ENCODE measurements at places on chromosomes 12 and 14. TPM values are rescaled to one million over a fixed set of nuclear protein-coding genes. Genes with fewer than 3 reads are reported as not detected.

Gene CLEC2A
- total RNA-seq, result not detected

Gene ZNF664
- 56.9 TPM for total RNA-seq

- DNase-seq, result no peak
- H3K4me3 ChIP-seq, result no peak overlapping the region
- H3K36me3 ChIP-seq, result no peaks in the 10 kb centered on the region
- H3K27me3 ChIP-seq, result peaks cover 7% of the 10 kb centered on the region
Measured at GRCh38 chr14:36662543-36663403, 1.1 kb downstream of the PAX9 start.

Gene FBLN5
- 5.1 TPM for total RNA-seq

Gene KIF26A
- total RNA-seq, result not detected

Gene C1RL
- 18.5 TPM for total RNA-seq

- DNase-seq, result no peak
- no peak overlapping the region for H3K27ac ChIP-seq
- no peaks in the 10 kb centered on the region for H3K36me3 ChIP-seq
- no peaks in the 10 kb centered on the region for H3K27me3 ChIP-seq
Measured at GRCh38 chr12:106733660-106734059, 40.8 kb upstream of the RIC8B start.

- no peak overlapping the region for H3K27ac ChIP-seq
- DNase-seq, result no peak
- no peaks in the 10 kb centered on the region for H3K4me1 ChIP-seq
- no peaks in the 10 kb centered on the region for H3K36me3 ChIP-seq
- H3K4me3 ChIP-seq, result no peak overlapping the region
Measured at GRCh38 chr14:104925855-104926609, 1.4 kb downstream of the PLD4 start.

Gene SERPINA9
- total RNA-seq, result not detected

- H3K4me1 ChIP-seq, result no peaks in the 10 kb centered on the region
- DNase-seq, result no peak
- no peak overlapping the region for H3K27ac ChIP-seq
- H3K36me3 ChIP-seq, result no peaks in the 10 kb centered on the region
- H3K27me3 ChIP-seq, result no peaks in the 10 kb centered on the region
Measured at GRCh38 chr14:54803926-54804537, 98.6 kb downstream of the GCH1 start.

Gene POTEG
- total RNA-seq, result not detected

GRCh38 chr12:132344181-132344580, 14.8 kb upstream of the GALNT9 start:
- H3K27me3 ChIP-seq, result no peaks in the 10 kb centered on the region
- H3K4me3 ChIP-seq, result no peak overlapping the region
- no peak for DNase-seq
- H3K27ac ChIP-seq, result no peak overlapping the region
- H3K36me3 ChIP-seq, result no peaks in the 10 kb centered on the region
- H3K4me1 ChIP-seq, result no peaks in the 10 kb centered on the region

DNA sequence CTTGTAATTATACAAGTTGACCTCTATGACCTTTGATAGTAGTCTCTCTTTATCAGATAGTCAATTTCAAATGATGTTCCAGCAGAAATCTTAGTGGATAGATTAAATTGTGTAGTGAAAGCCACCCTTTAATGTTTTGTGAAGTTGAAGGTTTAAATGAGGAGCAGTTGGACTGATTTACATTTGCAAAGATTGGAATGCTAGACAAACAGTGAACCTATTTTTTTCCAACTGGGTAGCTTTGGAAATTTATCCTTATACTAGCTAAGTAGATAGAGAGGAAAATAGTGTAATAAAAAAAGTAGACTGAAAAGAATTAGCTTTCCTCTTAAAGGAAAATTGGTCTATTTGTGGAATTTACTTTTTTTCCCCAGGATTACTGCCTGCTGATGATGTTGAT, 53.7 kb downstream of the LMO3 start:
- no peaks in the 10 kb centered on the region for H3K4me1 ChIP-seq
- no peak overlapping the region for H3K27ac ChIP-seq
- H3K36me3 ChIP-seq, result no peaks in the 10 kb centered on the region
- no peaks in the 10 kb centered on the region for H3K27me3 ChIP-seq

DNA sequence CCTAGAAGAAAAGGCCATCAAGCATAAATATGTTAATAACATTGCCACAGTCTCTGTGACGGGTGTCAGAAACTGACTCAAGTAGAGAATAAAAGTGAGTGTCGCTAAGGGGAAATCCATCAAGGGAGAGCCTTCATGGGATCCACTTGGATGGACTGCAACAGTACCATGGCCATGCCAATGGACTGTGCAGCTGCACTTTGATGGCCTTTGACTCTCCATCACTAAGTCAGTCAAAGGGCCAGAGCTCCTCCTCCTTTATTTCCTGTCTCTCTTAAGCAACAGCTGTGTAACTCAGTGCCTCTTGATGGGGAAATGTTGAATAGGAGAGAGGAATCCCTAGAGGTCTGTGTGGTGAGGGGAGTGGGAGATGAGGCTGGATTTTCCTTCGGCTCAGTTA, 335.2 kb downstream of the BMP4 start:
- no peak overlapping the region for H3K27ac ChIP-seq
- H3K4me1 ChIP-seq, result no peaks in the 10 kb centered on the region
- H3K27me3 ChIP-seq, result no peaks in the 10 kb centered on the region
- H3K36me3 ChIP-seq, result no peaks in the 10 kb centered on the region
- H3K4me3 ChIP-seq, result no peak overlapping the region

Gene TMTC2
- 4.7 TPM for total RNA-seq

Gene NKX2-1
- total RNA-seq, result not detected

DNA sequence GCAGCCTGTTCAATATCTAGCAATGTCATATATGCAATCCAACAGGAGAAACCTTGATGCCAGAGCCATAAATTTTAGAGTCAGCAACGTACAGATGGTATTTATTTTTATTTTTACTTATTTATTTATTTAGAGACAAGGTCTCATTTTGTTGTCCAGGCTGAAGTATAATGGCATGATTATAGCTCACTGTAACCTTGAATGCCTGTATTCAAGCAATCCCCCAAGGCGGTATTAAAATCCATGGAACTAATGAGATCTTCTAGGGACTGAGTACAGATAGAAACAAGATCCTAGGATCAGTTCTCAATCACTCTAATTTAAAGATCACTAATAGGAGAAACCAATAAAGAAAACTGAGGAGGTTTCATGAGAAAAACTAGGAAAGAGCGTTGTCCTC, 89.3 kb downstream of the SLCO1B1 start:
- no peak overlapping the region for H3K4me3 ChIP-seq
- H3K27me3 ChIP-seq, result no peaks in the 10 kb centered on the region
- no peak overlapping the region for H3K27ac ChIP-seq
- no peaks in the 10 kb centered on the region for H3K4me1 ChIP-seq
- no peak for DNase-seq

Gene FITM1
- total RNA-seq, result 3.4 TPM

Gene WDR89
- 12.6 TPM for total RNA-seq

- no peak overlapping the region for H3K4me3 ChIP-seq
- no peak overlapping the region for H3K27ac ChIP-seq
- no peaks in the 10 kb centered on the region for H3K36me3 ChIP-seq
- H3K4me1 ChIP-seq, result peaks cover 4% of the 10 kb centered on the region
- DNase-seq, result no peak
Measured at GRCh38 chr14:63478437-63478852, 64.7 kb downstream of the PPP2R5E start.

Gene KRT85
- total RNA-seq, result not detected

DNA sequence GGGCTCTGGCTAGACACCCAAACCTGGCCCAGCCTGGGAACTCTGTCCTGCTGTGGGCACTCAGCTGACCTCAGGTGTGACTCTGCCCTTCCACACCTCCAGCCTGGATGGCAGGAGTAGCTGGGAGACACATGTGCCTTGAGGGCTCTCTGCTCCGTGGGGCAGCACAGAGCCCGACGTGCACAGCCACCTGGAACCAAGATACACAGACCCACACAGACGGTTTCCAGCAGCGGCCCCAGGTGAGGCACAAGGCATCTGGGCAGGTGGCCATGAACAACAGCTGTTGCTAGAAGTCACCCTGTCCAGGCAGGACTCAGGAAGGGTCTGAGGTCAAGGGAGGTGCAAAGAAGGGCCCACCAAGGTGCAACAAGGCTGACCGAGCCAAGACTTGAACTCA, 5.9 kb downstream of the DEGS2 start:
- no peaks in the 10 kb centered on the region for H3K4me1 ChIP-seq
- no peaks in the 10 kb centered on the region for H3K27me3 ChIP-seq
- H3K27ac ChIP-seq, result no peak overlapping the region
- H3K4me3 ChIP-seq, result no peak overlapping the region
- no peak for DNase-seq

GRCh38 chr14:94171208-94171607, 2.9 kb upstream of the PPP4R4 start:
- no peak for DNase-seq
- H3K36me3 ChIP-seq, result no peaks in the 10 kb centered on the region
- peaks cover 16% of the 10 kb centered on the region for H3K4me1 ChIP-seq
- H3K27ac ChIP-seq, result no peak overlapping the region

Gene KRT73
- total RNA-seq, result 96.4 TPM

DNA sequence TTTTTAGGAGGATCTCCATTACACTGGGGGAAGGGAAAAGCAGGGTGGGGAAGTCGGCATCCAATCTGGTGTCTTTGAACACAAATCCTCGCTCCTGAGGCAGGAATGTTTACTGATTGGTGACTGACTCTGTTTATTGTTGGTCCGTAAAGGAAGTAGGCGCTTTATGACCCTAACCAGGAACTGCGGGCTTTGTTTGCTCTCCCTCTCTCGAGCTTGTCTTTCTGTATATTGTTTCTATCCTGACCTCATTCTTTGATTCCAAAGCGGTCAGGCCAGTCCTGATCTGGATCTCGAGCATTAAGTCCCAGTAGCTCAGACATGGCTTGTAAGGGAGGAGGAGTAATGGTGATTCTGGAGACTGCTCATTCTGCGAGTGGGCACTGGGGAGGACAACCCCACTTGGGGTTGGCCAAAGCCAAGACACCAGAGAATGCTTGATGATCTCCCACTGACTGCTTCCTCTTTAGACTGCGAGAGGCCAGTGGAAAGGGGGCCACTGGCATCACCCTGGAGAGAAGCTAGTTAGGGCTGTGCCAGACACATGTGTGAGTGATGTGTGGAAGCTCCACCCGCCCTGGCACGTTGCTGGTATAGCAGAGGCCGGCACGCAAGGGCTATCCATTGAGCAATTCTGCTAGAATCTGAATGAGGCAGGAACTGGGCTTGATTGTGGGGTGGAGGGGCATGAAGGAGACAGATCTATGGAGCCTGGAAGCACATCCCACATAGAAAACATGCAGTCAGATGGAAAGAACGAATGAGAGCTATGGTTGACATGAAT, 194.6 kb downstream of the PAX9 start:
- H3K27me3 ChIP-seq, result no peaks in the 10 kb centered on the region
- H3K4me3 ChIP-seq, result no peak overlapping the region
- H3K4me1 ChIP-seq, result no peaks in the 10 kb centered on the region
- H3K27ac ChIP-seq, result no peak overlapping the region
- H3K36me3 ChIP-seq, result no peaks in the 10 kb centered on the region
